ENCODE measurements at places on chromosomes 6 and 20.

DNA sequence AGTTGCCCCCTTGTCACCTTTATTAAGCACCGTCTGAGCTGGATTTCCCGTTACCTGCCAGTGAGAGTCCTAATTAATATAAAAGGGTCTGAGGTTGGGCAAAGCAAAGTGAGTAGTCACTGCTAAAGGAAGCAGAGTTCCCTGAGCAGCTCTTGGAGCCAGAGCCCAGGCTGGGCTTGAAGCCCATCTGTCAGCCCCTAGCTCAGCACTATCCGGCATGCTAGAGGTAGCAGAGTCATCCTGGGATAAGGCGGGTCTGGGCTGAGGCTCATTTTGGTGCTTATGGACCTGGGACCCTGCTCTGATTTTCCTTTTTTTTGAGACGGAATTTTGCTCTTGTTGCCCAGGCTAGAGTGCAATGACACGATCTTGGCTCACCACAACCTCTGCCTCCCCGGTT, 46.2 kb downstream of the ADNP start:
- no peak for DNase-seq

GRCh38 chr20:57038608-57039440, 227.6 kb downstream of the BMP7 start:
- no peak for DNase-seq

- peak; percentile 48 for DNase-seq
Observed at GRCh38 chr20:62925420-62926228, 681 bp downstream of the DIDO1 start.

DNA sequence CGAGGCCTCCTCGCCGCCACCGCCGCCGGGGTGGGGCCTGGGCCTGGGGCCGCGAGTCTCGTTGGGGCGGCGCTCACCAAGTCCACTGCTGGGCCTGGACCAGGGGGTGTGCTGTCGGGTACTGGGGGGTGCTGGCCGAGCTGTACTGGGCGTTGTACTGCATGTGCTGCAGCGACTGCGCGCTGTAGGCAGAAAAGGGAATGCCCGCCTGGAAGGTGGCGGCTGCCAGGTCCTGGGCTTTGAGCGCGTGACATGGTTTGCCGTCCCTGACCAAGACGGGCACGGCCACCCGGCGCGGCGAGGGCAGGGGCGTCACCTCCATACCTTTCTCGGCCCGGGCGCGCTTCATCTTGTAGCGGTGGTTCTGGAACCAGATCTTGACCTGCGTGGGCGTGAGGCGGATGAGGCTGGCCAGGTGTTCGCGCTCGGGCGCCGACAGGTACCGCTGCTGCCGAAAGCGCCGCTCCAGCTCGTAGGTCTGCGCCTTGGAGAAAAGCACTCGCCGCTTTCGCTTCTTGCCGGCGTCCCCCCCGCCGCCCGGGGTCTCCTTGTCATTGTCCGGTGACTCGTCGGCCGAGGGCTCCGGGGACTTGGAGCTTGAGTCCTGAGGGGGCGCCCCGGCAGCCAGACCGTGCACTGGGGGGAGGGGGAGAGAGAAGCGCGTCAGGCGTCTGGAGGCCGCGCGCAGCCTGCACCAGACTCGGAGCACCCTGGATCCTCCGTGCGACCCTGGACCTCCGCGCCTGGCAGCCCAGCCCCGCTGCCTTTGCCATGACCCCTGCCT, 1.8 kb downstream of the NKX2-2 start:
- no peak for DNase-seq

DNA sequence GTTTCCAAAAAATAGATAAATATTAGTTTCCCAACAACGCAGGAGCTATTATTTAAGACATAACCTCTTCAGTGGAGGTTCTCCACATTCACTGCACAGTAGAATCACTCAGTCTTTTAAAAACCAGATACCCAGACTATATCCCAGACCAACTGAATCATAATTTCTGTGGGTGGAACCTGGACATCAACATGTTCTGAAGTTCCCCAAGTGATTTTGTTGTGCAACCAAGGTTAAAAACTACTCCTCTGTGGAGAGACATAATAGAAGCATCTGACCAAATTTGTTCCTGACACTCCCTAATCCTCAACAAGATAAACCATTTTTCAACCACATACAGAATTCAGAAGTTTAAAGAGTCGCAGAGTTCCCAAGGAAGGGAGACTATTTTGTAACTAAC, 42.3 kb downstream of the STK38 start:
- DNase-seq = no peak

DNA sequence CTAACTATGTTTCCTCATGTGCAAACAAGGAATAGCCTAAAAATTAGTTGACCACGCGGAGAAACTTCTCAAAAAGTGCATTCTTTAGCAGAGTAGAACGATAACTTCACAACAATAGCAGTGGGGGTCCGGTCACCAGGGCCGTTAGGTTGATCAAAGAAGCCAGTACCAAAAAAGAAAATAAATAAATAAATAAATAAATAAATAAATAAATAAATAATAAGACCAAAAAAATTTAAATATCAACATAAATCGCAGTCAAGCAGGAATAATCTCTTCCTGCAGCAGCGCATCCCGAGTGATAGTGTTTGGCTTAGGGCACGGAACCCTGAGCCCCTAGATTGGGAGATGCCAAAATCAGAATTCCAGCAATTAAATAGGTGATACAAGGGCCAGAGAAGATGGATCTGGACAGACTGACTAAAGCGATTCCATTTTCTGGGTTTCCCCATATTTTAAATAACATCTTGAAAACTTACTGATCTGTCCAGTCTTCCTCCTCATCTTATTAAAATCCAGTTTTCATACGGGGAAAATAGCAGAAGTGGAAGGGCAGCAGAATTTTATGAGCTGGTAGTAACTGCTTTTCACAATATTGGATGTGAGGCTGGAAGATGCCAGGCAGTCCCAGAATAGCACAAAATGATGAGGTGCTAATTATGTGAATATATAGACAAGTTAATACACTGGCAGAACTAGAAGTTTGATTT, 4.4 kb upstream of the OLIG3 start:
- no peak for DNase-seq

DNA sequence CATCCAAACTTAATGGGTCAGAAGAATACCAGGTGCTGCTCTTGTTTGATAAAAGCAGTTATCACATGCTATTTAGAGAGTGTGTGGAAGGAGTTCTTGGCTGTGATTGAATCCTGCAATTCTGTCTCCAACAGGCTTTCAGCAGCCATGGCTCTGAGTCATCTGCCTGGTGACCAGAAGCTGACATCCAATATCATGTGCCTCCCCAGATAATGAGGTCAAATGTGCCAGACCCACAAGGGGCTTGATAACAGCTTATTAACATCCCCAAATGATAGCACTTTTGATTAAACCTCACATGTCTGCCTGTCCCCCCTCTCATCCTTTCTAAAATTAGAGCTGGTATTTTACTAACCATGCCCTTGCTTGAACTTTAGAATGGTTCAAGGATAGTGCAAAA, 175.7 kb upstream of the PLN start:
- no peak for DNase-seq

DNA sequence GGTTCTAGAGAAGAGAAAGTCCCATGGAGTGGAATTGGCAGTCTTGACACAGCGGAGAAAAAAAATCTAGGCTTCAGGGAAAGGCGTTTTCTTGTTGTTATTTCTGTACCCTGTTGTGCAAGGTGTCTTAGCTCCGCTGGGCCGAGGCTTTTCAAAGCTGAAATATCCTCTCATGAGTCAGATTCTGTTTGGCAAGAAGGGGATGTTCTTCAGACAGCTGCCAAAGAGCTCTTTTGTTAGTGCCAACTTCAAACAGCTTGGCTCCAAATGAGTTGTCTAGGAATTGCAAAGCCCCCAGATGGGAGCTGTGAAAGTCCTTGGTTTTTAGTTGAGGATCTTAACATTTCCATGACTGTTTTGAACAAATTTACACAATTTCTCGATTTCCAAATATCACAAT, 45.6 kb downstream of the LRRN4 start:
- peak; percentile 85 for DNase-seq

DNA sequence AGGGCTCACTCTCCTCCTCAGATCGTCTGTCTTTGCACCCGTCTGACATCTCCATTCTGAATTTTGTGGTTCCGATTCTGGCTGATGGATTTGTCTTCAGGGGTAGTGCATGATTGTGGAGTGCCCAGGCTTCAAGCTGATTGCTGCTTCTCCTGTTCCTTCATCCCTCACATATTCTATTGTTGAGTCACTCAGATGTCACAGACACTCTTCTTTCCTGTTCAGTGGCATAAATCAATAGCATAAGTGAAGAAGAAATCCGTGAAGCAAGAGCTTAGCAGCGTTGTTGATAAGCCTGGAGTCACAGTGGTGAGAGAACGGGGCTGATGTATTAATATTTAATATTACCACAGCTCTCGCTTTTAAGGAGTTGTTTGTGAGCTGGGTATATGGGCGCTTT, 152.5 kb downstream of the MTHFD1L start:
- DNase-seq = no peak

DNA sequence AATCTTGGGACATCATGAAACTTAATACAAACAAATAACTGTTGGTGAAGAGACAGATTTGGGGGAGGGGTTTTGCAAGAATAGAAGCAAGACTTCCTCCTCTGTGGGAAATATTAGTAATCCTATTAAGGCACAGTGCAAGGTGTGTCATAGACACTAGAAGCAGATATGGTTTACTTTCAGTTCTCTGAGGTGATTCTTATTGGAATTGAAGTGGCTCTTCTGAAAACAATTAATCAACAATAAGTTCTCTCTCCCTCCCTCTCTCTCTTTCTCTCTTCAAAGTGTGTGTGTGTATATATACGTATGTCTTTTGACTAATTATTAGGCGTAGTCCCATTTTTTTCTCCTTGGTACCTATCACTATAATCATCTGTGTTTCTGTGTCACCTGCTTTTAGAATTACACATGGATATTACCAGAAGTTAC, 99.8 kb downstream of the HIVEP2 start:
- DNase-seq = no peak

DNA sequence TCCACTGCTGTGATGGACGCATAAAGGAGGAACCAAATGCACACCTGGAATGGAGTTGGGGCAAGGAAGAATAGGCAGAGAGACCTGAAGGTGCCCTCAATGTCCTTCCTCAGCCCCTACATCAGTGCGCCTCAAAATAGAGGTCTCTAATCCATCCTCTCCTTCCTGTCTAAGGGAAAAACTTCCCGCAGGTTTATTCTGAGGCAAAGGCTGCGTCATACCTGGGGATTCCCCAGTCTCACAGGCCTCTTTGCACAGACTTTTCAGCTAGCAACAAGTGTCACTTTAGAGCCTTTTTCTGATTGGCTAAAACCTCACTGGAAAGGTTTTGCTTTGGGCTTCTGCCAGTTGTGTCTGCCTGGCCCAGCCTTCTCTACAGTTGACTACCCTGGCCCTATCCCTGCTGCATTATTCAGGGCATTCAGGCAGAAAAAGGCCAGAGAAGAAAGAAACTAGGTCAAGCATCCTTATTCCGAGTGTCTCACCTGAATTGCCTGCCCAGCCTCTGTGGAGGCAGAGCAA, 1.8 kb upstream of the HLA-DQB1 start:
- DNase-seq = peak; percentile 81

Measured in suppressor macrophage (primary cell).